Fibroblast of skin of right biceps (primary cell): ENCODE measurements at places on chromosomes 3 and 15.
A peak's percentile ranks its signal among the peaks of the same experiment; 100 is the strongest.

DNA sequence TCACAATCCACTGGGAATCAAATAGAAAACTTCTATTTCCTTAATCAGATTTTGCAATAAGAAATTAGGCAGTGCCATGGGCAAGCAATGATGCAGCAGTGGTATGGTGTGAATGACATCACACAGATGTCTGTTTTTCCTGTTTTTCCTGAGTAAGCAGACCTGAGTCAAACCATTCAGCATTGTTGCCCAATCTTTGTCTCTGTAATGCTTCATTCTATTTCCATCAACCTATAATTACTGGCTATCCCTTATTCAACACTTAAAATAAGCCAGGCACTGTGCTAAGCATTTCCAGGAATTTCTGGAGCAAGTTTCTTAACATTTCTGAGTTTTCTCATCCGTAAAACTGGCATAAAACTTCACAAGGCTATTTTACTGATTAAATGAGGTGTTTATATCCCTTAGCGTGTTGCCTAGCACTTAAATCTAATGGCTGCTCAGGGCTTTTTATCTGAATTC lies 11.3 kb upstream of the OXSR1 start:
- peak; percentile 76 for DNase-seq

DNA sequence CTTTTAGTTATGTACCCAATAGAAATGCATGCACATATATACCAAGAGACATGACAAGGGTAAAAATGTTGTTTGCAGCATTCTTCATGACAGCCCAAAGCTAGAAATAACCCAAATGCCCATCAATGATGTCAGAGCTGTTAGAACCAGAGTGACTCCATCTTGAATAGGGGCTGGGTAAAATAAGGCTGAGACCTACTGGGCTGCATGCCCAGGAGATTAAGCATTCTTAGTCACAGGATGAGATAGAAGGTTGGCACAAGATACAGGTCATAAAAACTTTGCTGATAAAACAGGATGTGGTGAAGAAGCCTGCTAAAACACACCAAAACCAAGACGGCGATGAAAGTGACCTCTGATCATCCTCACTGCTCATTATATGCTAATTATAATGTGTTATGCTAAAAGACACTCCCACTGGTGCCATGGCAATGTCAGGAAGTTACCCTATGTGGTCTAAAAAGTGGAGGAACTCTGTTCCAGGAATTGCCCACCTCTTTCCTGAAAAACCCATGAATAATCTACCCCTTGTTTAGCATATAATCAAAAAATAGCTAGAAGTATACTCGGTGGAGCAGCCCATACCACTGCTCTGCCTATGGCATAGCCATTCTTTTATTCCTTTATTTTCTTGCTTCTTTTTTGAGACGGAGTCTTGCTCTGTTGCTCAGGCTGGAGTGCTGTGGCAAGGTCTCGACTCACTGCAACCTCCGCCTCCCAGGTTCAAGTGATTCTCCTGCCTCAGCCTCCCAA lies 32.9 kb downstream of the ZBTB11 start:
- DNase-seq = peak; percentile 90

DNA sequence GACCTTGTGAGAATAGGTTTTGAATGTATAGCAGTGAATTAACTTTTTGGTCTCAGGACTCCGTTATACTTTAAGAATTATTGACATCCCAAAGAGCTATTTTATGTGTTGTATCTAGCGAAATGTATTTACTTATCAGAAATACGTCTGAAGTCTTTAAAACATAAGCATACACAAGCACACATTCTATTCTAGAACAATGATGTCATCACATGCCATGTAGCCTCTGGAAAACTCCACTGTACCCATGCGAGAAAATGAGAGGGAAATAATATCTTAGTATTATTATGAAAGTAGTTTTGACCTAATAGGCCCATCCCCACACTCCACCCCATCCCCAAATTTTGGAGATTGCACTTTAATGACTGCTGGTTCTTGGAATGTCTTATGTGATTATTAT lies 1.5 kb downstream of the POLR2M start:
- DNase-seq = no peak

- no peak for DNase-seq
Measured at GRCh38 chr15:74385733-74386132, 18.3 kb upstream of the CYP11A1 start.

DNA sequence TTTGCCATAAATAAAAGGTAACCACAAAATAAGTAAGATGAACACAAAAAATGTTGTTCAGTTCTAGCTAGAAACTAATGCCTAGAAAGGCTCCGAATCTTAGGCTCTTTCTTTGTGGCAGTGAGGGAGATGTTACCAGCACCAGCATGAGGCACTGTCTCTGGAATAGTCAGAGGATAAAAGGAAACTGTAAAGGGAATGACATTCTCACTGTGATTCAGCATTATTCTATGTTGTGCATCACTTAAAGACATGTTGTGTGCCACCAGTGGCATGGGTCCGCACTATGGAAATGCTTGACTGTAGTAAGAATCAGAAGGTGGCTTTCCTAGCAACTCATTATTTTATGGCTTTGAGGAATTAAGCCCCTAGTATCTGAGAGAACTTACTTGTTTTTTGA lies 70.8 kb downstream of the SEC22A start:
- peak; percentile 36 for DNase-seq

GRCh38 chr3:54853573-54854404 lies 74.1 kb downstream of the LRTM1 start:
- peak; percentile 66 for DNase-seq

GRCh38 chr3:28077572-28077971 lies 163.8 kb upstream of the CMC1 start:
- DNase-seq = peak; percentile 8
